Stimulated activated CD4-positive, alpha-beta T cell treated with anti-CD3 and anti-CD28 coated beads, Interleukin-2, amount 100 ng/mL, for 24 hours (primary cell): ENCODE measurements at places on chromosomes 3 and 15.

DNA sequence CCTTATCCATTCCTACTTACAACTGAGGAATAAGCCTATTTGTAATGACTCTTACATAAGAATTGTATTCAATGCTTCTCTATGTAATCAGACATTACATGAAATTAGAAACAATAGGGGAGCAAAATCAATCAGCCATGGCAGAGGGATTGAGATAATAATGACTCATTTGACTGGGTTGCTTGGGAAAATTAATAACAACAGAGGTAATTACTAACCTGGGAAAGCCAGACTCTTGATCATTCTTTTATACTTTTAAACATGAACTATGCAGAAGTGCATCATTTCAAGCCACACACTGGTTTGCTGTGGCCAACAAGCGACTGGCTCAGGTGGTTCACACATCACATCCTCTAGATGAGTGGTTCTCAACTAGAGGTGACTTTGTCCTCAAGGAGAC, 126.3 kb upstream of the CRBN start:
- DNase-seq: no peak

DNA sequence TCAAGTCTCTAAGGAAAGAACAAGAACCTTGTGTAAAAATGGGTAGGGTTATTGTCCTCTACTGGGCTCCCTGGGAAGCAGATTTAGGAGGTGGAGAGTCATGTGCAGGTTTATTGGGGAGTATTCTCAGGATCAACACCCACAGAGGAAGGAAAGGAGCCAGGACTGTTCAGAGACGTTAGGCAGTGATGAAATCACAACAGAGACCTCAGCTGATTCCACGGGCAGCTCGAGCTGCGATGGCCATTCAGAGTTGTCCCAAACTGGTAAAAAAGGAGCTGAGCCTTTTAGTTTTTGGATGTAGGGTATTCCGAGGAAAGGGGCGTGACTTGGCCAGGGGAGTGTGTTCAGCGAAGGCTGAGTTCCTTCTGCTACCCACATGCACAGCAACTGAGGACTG, 85.0 kb downstream of the RORA start:
- DNase-seq: no peak

DNA sequence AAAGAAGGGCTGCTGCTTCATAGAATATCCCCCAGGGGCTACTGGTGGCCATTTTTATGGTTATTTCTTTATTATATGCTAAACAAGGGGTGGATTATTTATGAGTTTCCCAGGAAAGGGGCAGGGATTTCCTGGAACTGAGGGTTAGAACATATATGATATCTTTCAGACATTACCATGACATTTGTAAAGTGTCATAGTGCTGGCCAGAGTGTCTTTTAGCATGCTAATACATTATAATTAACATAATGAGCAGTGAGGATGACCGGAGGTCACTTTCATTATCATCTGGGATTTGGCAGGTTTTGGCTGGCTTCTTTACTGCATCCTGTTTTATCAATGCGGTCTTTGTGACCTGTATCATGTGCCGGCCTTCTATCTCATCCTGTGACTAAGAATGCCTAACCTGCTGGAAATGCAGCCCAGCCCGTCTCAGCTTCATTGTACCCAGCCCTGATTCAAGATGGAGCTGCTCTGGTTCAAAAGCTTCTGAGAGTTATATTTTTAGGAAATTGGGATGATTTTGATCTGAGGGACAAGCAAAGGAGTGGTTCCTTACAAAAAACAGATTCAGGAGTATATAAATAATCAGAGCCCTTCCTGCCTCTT, 9.1 kb upstream of the ZBTB20 start:
- DNase-seq: no peak

DNA sequence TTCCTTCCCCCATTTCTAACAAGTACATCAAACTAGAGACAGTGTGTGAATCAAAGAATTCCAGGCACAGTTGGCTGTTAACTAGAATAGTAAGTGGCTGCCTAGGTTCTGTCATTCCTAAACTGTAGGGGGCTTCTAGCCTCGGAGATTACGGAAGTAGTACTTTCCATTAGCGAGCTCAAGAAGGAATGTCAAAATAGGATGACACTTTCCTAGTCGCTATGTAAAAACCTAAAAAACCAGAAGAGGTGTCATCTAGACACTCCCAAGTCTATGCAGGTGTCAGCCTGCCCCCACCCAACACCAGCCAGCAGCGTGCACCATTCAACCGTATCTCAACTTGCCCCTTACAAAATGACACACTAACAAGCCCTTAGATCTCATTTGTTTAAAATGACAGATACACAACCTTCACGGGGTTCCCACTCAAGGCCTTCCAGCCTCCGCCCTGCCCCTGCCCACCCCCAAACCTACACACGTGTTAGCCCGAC, 874 bp downstream of the INO80 start:
- no peak for DNase-seq

DNA sequence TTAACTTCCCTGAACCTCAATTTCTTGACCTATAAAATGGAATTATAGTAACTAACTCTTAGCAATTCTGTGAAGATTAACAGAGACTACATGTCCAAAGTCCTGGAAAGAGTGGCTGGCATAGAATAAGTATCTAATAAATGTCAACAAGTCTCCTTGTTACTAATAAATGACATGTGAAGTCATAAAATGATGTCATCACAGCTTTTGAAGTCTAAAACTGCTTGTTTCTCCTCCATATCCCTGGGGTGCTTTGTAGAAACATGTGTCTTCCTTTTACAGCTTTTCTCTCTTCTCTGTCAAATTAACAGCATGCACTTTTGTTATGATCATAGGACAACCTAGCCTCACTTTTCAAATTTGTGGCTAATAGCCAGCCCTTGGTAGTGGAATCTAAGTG, 510.2 kb downstream of the NTRK3 start:
- no peak for DNase-seq

DNA sequence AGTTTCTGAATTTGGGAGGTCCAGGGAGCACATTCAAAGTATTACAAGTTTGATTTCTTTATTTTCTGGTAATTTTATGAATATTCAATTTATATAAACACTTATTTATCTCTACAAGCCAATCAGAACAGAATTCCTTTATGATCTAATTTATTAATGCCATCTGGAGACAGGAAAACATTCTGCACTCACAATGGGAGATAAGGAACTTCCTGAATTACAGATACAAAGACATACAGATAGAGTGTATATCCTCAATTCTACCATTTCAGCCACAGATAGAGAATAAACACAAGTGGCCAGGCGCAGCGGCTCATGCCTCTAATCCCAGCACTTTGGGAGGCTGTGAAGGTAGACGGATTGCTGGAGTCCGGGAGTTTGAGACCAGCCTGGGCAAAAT, 86.0 kb downstream of the IQCH start:
- no peak for DNase-seq

DNA sequence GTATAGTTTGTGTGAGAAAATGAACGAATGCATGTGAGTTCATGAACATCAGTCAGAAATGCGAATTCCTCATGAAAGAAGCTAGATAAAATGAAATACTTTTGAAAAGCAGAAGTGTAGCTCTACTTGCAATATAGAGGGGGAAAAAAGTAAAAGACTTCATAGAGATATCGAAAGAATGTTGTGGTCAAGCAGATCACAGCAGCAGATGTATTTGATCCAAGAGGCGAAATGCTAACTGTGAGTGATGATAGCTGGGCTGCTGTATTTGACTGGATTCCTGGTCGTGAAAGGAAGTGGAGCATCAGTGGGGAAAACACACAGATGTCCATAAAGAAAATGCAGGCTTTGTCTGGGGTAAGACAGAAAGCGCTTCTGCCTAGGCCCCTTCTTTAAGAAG, 112.4 kb downstream of the ADAMTSL3 start:
- DNase-seq: no peak

DNA sequence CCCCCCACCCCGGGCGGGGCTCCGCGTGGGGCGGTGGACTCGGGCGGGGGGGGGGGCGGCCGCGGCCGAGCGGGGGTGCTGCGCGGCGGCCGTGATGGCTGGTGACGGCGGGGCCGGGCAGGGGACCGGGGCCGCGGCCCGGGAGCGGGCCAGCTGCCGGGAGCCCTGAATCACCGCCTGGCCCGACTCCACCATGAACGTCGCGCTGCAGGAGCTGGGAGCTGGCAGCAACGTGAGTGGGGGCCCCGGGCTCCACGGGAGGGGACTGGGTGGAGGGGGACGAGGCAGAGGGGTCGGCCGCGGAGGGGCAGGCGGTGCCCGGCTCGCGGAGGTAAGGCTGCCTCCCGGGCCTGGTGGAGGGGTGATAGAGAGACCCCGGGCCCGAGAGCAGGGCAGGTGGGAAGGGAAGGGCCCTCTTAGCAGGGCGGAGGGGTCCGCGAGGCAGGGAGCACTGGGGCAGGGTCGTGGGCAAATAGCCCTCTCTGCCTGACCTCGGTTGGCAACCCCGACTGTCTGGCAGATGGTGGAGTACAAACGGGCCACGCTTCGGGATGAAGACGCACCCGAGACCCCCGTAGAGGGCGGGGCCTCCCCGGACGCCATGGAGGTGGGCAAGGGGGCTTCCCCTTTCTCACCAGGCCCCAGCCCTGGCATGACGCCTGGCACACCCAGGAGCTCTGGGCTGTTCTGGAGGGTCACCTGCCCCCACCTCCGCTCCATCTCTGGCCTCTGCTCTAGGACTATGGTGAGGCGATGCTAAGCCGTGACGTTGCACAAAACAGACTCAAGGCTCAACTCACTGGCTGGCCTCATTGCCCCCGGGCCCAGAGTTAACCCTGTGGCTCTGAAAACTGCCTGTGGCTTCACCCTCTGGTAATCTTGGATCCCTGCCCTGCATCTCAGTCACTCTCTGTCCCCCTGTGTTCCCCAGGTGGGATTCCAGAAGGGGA, at the start of gene ECE2:
ECE2 (plus strand) TSS at position 62 of the 950 bp plus-strand sequence; CDS start at position 194, 132 bp downstream.
- DNase-seq: no peak

DNA sequence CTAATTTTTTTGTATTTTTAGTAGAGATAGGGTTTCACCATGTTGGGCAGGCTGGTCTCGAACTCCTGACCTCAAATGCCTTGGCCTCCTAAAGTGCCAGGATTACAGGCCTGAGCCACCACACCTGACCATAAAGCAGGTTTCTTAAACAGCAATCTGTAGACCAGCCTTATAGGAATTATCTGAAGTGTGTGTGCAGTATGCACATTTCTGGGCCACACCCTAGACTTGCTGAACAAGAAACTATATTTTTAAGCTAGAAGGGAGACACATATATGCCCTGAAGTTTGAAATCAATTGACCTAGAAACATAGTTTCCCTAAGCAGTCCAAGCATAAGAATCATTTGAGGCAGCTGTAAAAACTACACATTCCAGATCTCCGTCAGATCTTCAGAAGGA, 805.7 kb downstream of the TUSC7 start:
- DNase-seq: no peak

DNA sequence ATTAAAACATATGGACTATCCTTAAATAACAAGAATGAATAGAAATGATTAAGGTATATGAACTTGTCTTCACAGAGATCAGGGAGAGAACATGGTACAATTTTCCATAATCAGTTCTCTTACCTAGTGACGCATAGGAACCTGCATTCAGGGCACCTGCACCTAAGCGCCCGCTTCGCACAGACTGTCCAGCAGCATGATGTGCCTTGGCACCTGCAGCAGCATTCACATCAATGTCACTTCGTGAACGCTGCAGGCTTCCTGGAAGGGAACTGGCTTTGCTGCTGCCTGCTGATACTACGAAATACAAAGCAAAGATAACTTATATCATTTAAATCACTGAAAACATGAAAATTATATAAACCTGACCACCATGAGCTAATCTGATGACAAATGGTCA, 115.2 kb downstream of the CLASP2 start:
- no peak for DNase-seq
